Spleen (tissue), 13 donors: ENCODE measurements at places on chromosomes 5 and 9.

GRCh38 chr9:123834889-123835562, 94.9 kb downstream of the DENND1A start:
- no peak for DNase-seq

GRCh38 chr5:135609981-135610380, 31.2 kb upstream of the CXCL14 start:
- no peak for DNase-seq

GRCh38 chr5:167951116-167951515, 340.3 kb upstream of the WWC1 start:
- no peak for DNase-seq

DNA sequence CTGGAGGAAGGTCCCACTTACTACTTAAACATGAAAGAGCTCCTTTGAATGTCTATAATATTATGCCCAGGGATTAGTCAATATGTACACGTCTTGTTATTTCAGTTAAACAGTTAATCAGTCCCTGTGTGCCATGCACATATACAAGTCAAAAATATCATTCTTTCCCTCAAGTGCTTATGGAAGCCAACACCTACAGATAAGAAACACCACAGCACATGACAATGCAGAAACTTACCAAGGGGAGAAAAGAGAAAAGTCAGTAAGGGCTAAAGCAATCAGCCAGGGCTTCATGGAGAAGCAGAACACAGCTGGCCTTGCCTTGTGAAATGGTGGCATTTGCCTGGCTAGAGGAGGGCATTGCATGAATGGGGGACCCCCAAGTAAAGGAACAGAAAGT, 88.3 kb downstream of the SNCAIP start:
- DNase-seq: no peak

GRCh38 chr5:110477911-110478310, 248.6 kb downstream of the TMEM232 start:
- no peak for DNase-seq

DNA sequence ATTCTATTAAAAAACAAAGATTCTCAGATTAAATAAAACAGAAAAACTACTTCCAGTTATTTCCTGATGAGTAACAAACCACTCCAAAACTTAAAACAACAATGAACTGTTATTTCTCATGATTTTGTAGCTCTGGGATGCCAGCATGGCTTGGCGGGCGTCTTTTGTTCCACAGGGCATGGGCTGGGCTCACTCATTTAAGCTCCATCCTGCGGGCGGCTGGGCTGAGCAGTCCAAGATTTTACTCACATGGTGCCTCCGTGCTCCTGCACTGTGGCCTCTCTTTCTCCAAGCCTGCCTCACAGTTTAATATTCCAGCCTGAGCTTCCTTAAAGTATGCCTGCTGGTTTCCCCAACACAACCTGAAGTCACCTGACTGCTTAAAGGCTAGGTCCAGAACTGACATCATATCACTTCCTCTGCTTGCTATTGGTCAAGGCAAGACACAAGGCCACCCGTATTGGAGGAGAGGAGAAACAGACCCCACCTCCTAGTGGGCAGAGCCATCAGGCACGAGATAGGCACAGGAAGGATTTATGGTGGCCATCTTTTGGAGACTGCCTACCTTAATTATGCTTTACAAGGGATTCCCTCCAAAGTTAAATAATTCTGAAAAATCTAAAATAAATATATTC, 41.6 kb upstream of the ZBTB43 start:
- no peak for DNase-seq

DNA sequence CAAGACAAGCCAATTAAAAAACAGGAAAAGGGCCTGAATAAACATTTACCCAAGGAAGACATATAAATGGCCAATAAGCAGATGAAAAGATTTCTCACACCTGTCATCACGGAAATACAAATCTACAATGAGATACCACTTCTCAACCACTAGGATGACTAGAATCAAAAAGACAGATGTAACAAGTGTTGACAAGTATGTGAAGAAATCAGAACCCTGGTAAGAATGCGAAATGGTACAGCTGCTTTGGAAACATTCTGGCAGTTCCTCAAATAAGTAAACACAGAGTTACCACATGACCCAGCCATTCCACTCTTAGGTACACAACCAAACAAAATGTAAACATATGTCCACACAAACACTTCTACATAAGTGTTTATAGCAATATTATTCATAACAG, 32.5 kb downstream of the LEAP2 start:
- DNase-seq: no peak

- DNase-seq: no peak
These were observed 95.7 kb downstream of the ACTBL2 start for GRCh38 chr5:57386958-57387357.
